Activated CD4-positive, CD25-positive, alpha-beta regulatory T cell treated with anti-CD3 and anti-CD28 coated beads, Interleukin-2, amount 50 U/mL, for 72 hours (primary cell): ENCODE measurements at places on chromosomes 1 and 21.

DNA sequence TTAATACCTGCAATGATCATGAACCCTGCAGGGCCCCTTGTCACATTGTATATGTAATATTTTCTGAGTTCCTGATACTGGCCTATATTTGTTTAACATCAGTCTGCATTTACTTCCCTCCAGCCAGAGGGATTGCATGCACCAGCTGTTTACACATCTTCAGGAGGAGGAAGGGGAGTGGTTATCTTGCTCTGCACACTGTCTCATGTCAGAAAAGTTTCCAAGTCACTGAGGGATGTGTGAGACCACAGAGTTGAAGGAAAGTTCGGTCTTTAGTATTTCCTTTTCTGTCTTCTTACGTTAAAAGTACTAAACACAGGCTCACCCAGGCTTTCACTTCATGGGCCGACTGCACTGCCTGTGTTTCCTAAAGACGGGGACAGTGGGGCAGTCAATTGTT is 574.1 kb downstream of the LMO4 start:
- no peak for DNase-seq

DNA sequence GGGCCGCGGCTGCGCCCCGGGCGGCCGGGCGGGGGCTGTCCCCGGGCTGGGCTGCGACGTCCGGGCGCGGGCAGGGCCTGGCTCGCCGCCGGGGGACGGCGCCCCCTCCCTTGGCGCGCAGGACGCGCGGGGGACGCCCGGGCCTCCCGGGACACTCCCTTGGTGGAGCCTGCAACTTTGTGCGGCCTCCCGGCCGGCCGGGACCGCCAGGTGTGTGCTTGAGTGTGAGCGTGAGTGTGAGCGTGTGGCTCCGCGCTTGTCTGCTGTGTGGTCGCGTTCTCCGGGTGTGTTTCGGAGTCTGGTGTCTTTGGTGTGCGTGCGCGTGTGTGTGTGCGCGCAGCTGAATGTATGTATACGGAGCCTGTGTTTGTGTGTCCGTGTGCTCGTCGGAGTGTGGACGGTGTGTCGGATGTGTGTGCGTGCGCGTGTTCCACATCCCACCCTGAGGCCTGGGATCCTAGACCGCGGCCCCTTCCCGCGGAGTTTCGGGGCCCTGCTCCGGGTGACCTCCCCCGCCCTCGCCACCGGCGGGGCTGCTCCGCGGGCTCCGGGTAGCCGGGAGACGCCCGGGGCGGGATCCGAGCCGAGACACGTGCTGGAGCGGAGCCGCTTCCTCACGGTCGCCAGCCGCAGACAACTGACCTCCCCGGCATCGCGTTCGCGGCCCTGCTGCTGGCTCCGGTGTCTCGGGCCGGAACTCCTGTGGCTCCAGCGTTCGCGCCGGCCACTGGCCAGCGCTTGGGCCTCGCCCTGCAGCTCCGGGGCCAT is 1.7 kb downstream of the PTPRU start:
- no peak for DNase-seq

DNA sequence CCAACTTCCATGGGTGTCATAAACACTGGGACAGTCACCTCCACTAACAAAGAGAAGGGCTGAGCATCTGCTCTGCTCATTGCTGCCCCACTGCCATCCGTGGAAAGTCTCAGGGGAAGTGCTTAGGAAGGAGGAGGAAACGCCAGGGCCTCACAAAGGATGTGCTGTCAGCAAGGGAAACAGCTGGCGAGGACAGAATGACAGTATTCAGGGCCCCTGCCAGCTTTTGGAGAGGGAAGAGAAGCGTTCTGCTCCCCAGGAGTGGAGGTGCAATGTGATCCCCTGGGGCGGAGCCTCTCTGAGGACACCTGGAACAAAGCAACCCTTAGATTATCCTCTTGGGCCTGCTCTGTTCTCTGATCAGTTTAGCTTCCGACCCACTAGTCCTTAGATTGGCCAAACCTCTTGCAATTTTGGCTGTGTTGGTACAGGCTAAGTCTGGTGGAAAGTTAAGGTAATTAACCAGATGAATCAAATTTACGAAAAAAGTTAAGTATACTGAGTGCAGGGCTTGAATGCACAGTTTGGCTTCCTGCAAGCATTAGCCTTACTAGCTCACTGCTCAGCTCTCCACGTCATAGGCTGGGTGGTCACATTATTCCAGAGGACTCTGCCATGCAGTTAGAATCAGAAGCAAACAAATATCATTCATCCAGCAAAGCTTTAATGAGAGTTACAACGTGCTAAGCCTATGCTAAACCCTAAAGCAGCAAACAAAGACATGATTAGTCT is 170.2 kb upstream of the NFIA start:
- DNase-seq, result no peak

- DNase-seq, result no peak
These were observed 428.6 kb downstream of the PTPRC start for GRCh38 chr1:199067483-199067882.

DNA sequence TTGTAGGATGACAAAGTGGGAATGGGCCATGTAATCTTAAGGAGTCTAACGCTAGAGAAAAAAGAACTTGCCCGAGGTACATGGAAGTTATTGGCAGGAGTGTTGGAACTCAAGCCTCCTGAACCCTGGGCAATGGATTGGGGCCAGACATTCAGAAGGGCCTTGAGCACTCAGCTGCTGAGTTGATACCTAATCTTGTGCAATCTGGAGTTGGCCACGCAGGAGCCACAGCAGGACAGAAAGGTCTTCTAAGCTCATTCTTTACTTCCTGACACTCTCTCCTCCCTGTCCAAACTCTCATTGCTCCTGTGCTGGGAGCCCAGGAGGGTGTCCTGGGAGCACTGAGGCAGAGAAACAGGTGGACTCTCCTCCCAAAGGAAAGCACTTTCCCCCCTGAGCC is 25.1 kb upstream of the CSF1 start:
- DNase-seq, result no peak

DNA sequence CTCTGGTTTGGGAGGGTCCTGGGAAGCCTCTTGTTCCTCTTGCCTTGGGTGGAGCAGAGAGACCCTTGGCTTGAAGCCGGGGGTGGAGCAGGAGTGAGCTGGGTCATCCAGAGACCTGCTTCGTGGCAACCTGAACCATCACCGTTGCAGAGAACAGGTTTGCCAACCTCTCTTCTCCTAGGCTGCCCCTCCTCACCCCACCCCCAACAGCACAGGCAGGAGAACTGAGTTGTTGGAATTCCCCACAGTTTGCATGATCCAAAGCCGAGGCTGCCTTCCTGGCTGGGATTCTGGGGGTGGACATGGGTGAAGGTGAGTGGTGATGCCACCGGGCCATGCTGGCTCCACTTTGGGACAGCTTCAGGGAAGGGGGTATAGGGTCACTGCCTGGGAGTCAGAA is 2.2 kb downstream of the WNT4 start:
- DNase-seq, result no peak
